ENCODE measurements at places on chromosomes 2 and 18.

- no peak for DNase-seq
Measured at GRCh38 chr2:37855283-37856041, 69.6 kb upstream of the RMDN2 start.

GRCh38 chr2:141925511-141925910 is 205.3 kb downstream of the LRP1B start:
- DNase-seq, result no peak

GRCh38 chr2:21452678-21453077 is 328.9 kb downstream of the TDRD15 start:
- DNase-seq, result no peak

GRCh38 chr2:12412898-12413305 is 303.8 kb upstream of the TRIB2 start:
- no peak for DNase-seq

DNA sequence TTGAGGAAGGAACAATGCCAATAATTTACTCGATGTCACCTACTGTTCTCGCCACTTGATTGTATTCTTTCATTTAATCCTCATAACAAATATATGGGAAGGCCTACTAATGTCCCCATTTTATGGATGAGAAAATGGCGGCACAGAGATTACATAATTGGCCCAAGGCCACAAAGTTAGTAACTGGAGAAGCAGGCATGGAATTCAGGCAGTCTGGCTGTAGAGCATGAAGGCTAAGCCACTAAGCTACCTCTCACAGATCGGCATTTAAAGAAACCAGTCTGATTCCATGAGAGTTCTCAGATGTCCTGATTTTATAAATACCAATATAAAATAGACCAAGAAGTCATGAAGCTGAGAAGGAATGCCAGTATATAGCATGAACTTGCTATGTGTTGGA is 121.8 kb upstream of the EPAS1 start:
- no peak for DNase-seq

GRCh38 chr2:15061268-15061667 is 428.8 kb downstream of the LRATD1 start:
- DNase-seq, result no peak
